ENCODE measurements at places on chromosomes 3 and 15.

DNA sequence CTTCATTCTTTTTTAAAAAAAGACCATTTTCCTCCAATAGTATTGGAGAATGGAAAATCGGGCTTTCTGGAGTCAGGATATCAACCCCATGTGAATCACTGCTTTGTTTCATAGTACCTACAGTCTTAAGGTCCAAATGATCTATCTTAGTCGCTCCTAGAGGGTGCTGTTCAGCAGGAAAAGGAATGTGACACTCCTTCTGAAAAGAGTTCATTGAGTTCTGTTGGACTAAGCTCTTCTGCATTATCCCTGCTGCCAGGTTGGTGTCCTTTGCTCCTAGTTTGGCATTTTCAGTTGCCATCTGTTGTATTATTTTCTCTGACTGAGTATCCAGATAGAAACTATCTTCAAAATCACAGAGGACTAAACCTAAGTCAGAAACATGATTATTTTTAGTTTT, 57.2 kb downstream of the POLQ start:
- no peak for DNase-seq

GRCh38 chr3:182000447-182000846, 288.7 kb downstream of the SOX2 start:
- no peak for DNase-seq

- DNase-seq: no peak
Measured at GRCh38 chr3:2516762-2517441, 418.2 kb downstream of the CNTN4 start.

DNA sequence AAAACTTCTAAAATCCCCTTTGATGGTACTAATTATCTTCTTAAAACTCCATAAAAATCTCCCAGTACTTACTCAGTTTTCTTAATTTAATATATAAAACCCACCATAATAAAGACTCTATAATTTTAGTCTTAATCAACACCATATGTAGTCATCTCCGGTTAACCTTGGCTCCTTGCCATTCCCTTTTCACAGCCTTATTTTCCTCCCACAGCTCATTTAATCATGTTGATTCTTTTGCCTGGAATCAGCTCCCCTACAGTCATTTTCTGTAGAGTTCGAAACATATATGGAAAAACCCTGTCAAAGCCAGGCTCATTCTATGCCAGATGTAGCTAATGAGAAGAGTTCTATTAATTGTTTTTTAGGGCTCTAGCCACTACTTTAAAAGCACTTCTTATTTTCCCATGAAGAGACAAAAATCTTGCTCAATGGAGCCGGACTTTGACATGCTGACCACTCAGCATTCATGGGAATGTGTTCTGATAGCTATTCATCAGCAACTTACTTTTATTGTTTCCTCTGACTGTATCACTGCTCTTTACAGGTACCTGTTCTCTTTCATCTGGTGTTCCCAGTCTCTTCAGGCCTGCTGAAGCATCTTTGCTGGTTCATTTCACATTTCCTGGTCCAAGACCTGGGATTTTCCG, 573.4 kb downstream of the NAALADL2 start:
- no peak for DNase-seq

- DNase-seq: no peak
Measured at GRCh38 chr3:152706991-152707713, 127.8 kb upstream of the P2RY1 start.

DNA sequence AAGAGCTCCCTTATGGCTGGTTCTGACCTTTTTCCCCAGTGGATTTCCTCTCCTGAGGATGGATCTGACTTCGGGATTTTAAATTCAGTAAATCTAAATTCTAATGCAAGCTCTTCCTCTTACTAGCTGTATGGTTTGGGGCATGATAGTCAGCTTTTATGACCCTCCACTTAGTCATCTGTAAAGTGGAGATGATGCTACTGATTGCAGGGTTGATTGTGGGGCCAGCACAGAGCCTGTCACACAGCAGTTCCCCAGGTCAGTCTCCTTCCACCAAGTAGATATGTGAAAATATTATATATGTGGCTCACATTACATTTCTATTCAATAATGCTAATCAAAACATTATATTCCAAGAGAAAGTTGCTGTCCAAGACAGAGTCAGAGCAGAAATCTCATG, 141.3 kb upstream of the UBE2E1 start:
- DNase-seq: no peak

- no peak for DNase-seq
Measured at GRCh38 chr15:41367418-41367817, 34.7 kb downstream of the NUSAP1 start.

GRCh38 chr3:192826214-192827006, 91.2 kb downstream of the MB21D2 start:
- no peak for DNase-seq

GRCh38 chr3:5022966-5023776, 43.9 kb downstream of the BHLHE40 start:
- DNase-seq: no peak

DNA sequence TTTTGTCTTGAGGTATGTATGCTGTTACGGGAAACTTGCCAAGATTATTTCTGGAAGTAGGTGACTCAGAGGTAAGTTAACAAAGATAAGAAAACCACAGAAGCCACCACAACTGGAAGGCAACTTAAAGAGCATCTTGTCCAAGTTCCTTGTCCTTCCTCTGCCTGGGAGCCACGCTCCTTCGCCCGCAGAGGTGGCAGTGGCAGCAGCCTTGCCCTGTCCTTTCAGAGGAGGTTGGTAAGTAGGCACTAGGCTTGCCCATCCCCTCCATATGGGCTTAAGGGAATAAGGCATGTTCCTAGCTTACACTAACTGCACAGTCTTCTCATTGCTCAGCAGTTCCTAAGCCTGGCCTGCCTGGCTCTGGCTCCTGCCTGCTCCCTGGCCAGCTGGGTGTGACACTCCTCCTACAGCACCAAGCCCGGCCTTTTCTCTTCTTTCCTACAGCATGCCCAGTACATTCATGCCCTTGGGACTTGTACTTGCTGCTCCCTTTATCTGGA, 48.0 kb upstream of the RAB6B start:
- no peak for DNase-seq

- no peak for DNase-seq
Measured at GRCh38 chr3:147809206-147809605, 400.0 kb downstream of the ZIC1 start.

DNA sequence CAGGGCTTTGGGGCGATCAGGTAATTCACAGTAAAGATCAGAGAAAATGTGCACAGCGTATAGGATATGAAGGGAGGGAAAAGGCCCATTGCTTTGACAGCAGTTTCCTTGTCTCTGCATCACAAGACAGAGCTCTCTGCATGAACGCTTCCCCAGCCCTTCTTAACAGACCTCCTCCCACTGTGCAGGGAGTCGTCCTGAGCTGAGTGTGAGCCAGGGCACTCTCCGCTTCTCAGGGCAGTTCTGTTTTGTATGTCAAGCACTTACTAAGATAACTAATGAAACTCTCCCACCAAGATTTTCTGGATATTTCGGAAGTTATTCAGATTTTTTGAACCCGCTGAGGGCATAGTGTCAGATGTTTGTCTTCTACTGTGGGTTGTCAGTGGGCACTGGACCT, 105.8 kb upstream of the C15orf61 start:
- no peak for DNase-seq
